ENCODE measurements at places on chromosomes 3 and 15.

DNA sequence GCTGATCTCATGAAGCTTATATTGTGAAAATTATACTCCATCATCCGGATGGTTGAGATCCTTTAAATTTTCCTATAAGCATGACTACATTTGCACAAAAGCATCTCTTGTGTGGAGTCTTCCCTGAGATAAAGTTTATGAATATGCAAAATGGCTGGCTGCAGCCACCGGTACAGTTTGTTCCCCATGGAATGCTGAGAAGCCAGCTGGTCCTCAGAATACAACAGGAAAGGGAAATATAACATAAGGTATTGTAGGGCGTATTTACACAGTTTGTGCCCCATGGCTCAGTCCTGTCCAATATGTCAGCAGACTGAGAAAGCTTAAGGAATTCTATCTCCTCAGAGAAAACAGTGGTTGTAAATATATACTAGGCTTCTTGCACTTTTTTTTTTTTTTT lies 468.6 kb downstream of the CNTN6 start:
- no peaks in the 10 kb centered on the region for H3K36me3 ChIP-seq
- H3K27me3 ChIP-seq, result no peaks in the 10 kb centered on the region
- H3K27ac ChIP-seq, result no peak overlapping the region
- H3K4me3 ChIP-seq, result no peak overlapping the region
- no peaks in the 10 kb centered on the region for H3K4me1 ChIP-seq

- DNase-seq, result no peak
- peak overlapping the region; percentile 27 for H3K27ac ChIP-seq
- peak overlapping the region; percentile 18 for H3K4me3 ChIP-seq
- peaks cover 30% of the 10 kb centered on the region for H3K4me1 ChIP-seq
These were observed 103.5 kb downstream of the SEMA6D start for GRCh38 chr15:47820747-47821319.

DNA sequence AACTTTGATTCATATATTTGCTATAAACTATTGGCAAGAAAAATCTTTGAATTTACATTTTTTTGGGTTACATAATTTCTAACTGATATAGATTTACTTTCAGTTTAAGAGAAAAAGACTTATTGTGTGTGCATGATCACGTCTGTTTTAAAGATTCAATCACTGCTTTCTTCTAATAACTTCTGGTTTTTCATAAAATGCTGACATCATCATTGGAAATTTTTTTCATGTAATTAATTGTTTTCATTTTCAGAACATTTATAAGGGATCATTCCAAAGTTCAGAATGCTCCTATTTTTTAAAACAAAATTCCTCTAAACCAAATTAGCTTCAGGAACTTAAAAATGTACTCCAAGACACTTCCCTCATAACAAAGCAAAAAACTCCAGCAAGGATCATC lies 500.7 kb upstream of the GBE1 start:
- H3K4me3 ChIP-seq, result no peak overlapping the region
- no peaks in the 10 kb centered on the region for H3K4me1 ChIP-seq

GRCh38 chr3:151398895-151399294 lies 14.3 kb upstream of the P2RY12 start:
- DNase-seq, result no peak
- H3K4me1 ChIP-seq, result peaks cover 32% of the 10 kb centered on the region
- no peak overlapping the region for H3K27ac ChIP-seq
- no peaks in the 10 kb centered on the region for H3K36me3 ChIP-seq
- no peak overlapping the region for H3K4me3 ChIP-seq

DNA sequence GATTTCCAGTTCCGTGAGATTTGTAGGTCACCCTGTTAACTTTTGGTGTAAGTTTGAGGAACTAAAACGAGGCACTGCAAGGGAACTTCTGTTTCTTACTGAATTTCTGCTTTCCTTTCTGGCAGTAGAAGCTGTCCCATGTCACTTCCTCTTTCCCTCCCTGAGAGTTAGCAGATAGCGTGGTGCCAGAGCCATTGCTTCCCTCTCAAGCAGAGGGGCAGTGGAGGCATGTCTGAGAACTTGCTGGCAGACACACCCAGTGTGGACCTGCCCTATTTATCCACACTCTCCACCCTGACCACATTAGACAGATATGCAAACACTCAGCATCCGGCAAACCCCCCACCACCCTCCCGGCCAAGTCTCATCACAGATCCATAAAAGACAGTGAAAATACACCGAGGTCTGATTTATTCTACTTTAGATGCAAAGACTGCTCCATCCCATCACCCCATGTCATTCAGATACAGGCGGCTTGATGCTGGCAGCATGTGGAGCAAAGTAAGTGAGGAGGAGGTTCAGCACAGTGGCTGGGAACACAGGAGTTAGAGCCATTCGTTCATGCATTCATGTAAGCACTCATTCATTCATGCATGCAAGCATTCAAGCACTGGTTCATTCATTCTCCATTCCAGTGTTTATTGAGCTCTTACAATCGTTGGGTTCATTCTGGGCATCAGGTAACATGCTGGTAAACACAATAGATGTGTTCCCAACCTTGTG lies 324.7 kb downstream of the SHQ1 start:
- H3K4me3 ChIP-seq, result no peak overlapping the region
- H3K36me3 ChIP-seq, result no peaks in the 10 kb centered on the region
- H3K27me3 ChIP-seq, result no peaks in the 10 kb centered on the region
- no peak for DNase-seq

DNA sequence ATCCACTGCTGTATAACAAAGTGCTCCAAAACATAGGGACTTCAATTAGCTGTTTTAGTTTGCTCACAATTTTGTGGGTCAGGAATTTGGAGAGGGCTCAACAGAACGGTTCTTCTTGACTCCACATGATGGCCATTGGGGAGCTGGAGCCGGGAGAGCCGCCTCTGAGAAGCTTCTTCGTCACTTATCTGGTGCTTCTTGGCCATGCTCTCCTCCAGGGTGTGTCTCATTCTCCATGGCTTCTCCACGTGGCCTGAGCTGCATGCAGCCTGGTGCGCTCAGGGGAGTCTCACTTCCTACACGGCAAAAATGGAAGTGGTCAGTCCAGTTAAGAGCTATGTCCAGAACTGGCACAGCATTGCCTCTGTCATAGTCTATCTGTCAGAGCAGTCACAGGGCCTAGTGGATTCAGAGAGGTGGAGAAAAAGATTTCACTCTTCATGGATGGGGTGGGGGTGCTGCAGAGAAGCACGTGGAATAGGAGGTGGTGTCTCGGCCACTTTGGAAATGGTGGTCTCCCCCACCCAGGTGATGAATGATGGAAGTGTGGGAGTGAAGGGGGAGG lies 26.3 kb upstream of the PRR23E start:
- H3K36me3 ChIP-seq, result no peaks in the 10 kb centered on the region
- no peak overlapping the region for H3K27ac ChIP-seq
- H3K4me1 ChIP-seq, result no peaks in the 10 kb centered on the region
- peaks cover 23% of the 10 kb centered on the region for H3K27me3 ChIP-seq
- no peak for DNase-seq
- H3K4me3 ChIP-seq, result no peak overlapping the region

- no peak overlapping the region for H3K4me3 ChIP-seq
- H3K27ac ChIP-seq, result no peak overlapping the region
- DNase-seq, result no peak
- H3K36me3 ChIP-seq, result no peaks in the 10 kb centered on the region
- H3K4me1 ChIP-seq, result peaks cover 3% of the 10 kb centered on the region
These were observed 49.4 kb downstream of the MYZAP start for GRCh38 chr15:57640930-57641682.

- peaks cover 8% of the 10 kb centered on the region for H3K4me1 ChIP-seq
- no peak for DNase-seq
- H3K36me3 ChIP-seq, result no peaks in the 10 kb centered on the region
- H3K27me3 ChIP-seq, result no peaks in the 10 kb centered on the region
- no peak overlapping the region for H3K4me3 ChIP-seq
These were observed 5.8 kb upstream of the DBR1 start for GRCh38 chr3:138180375-138181029.

GRCh38 chr15:63501256-63502089 lies 2.9 kb upstream of the USP3 start:
- no peaks in the 10 kb centered on the region for H3K36me3 ChIP-seq
- peaks cover 44% of the 10 kb centered on the region for H3K4me1 ChIP-seq
- DNase-seq, result no peak
- H3K27ac ChIP-seq, result peak overlapping the region; percentile 74
- H3K4me3 ChIP-seq, result no peak overlapping the region

GRCh38 chr3:68315546-68315945 lies 616.8 kb downstream of the TAFA4 start:
- H3K4me1 ChIP-seq, result no peaks in the 10 kb centered on the region
- no peaks in the 10 kb centered on the region for H3K27me3 ChIP-seq
- H3K36me3 ChIP-seq, result no peaks in the 10 kb centered on the region
- no peak overlapping the region for H3K4me3 ChIP-seq

DNA sequence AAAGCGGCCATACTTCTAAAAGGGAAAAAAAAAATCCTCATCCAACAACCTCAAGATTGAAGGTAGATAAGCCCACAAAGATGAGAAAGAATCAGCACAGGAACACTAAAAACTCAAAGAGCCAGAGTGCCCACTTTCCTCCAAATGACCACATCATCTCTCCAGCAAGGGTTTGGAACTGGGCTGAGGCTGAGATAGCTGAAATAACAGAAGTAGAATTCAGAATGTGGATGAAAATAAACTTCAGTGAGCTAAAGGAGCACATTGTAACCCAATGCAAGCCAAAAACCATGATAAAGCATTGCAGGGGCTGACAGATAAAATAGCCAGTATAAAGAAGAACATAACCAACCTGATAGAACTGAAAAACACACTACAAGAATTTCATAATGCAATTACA lies 158.7 kb upstream of the UBE2E2 start:
- no peak overlapping the region for H3K4me3 ChIP-seq
- no peak overlapping the region for H3K27ac ChIP-seq
- H3K27me3 ChIP-seq, result no peaks in the 10 kb centered on the region
- H3K4me1 ChIP-seq, result peaks cover 9% of the 10 kb centered on the region

DNA sequence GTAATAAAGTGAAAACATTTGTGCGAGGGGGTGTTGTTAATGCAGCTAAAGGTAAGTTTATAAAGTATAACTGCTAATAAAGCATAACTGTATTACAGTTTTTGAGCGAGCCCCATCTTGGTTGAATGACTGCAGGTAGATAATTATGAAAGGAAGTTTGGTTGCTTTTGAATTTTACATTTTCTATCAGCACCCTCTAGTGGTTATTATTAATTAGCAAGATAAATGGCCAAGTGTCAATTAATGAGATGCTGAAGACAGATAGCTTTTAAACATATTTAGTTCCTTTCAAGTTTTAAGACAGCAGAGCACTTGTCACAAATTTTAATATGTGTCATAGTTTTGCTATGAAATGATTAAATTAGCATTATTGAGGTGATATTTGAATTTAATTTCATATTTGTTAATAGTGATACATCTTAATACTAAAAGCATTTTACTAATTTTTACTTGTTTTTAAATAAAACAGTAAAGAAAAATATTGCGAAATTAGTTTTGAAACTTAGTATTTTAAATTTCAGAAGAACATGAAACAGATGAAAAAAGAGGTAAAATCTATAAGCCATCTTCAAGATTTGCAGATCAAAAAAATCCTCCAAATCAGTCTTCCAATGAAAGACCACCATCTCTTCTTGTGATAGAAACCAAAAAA lies 15.1 kb downstream of the U2SURP start:
- H3K27me3 ChIP-seq, result no peaks in the 10 kb centered on the region
- H3K4me3 ChIP-seq, result no peak overlapping the region
- H3K27ac ChIP-seq, result no peak overlapping the region
- peaks cover 5% of the 10 kb centered on the region for H3K36me3 ChIP-seq
- no peak for DNase-seq

DNA sequence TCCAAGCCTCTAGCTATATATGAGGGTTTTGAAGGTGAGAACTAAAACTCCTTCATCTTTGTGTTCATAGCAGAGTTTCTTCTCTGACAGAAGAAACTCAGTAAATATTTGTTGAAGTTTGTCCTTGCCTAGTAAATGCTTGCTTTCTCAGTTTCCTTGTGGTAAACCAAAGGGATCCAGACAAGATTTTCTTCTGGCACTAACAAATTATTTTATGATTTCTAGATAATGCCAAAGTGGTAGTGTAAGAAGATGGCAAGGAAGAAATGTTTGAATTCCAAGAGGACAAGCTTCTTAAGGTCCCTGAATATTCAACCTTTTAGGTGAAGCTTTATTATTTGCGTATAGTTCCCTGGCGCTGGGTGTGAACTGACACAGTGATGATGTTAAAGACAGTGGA lies 14.4 kb downstream of the ARIH1 start:
- no peak overlapping the region for H3K27ac ChIP-seq
- H3K27me3 ChIP-seq, result no peaks in the 10 kb centered on the region
- no peak overlapping the region for H3K4me3 ChIP-seq
- peaks cover 31% of the 10 kb centered on the region for H3K4me1 ChIP-seq
- H3K36me3 ChIP-seq, result no peaks in the 10 kb centered on the region
- DNase-seq, result no peak

DNA sequence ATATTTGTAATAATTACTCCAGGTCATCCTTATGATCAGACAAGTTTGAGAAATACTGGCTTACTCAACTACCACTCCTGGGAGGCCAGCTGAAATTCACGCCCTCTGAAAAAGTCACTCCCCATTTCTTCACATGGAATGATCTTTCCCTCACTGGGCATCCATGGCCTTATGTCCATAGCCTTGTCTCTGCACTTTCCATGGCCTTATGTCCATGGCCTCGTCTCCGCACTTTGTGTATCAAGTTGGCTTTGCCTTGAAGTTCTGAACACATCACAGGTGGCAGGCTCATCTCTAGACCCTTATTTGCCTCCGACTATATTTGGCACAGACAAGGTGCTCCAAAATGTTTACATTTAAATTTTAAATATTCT lies 58.1 kb upstream of the HACD2 start:
- H3K4me3 ChIP-seq, result no peak overlapping the region
- H3K4me1 ChIP-seq, result peaks cover 10% of the 10 kb centered on the region
- H3K27me3 ChIP-seq, result no peaks in the 10 kb centered on the region
- H3K36me3 ChIP-seq, result no peaks in the 10 kb centered on the region
- no peak for DNase-seq

All from keratinocyte (primary cell).